CD4-positive, alpha-beta T cell treated with Interferon gamma for 1 hour (primary cell): ENCODE measurements at places on chromosomes 5 and 9.

GRCh38 chr9:135567311-135567710 lies 5.8 kb downstream of the PAEP start:
- no peak for DNase-seq

DNA sequence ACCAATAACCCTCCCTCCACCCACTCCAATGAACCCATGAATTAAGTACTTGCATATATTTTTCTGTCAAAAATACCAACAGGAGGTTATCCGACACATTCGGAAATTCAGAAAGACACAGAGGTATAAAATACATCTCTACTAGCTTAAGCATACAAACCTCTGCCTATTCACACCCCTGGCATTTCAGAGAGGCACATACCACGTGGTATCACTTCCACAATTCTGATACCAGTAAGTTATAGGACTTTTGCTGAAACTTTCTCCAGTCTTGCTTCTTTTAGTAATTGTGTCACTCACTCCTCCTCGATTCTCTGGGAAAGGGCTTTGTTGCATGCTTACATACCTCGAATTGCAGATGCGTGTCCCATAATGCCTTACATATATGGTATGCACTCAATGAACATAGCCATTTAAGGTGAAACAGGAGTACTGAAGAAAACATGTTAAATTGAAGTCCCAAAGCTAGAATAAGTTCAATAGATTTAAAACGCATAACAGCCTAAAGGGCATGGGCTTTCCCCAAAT lies 58.1 kb downstream of the TLE1 start:
- no peak for DNase-seq

DNA sequence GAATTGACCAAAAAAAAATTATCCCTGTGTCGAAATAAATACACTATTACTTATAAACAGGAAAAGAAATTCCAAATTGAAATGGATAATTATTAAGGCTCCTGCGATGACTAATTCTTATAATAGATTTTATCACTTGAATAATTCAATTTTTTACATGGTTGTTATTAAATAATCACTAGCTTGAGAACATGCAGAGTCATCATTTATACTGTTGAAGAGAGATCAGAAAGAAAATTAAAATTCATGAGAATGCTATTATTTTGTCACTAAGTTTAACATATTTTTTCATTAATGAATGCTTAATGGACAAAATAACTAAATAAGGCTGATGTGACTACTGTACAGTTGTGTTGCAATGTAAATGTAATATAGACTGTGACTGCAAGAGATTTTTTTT lies 1011.3 kb upstream of the C9orf72 start:
- no peak for DNase-seq

DNA sequence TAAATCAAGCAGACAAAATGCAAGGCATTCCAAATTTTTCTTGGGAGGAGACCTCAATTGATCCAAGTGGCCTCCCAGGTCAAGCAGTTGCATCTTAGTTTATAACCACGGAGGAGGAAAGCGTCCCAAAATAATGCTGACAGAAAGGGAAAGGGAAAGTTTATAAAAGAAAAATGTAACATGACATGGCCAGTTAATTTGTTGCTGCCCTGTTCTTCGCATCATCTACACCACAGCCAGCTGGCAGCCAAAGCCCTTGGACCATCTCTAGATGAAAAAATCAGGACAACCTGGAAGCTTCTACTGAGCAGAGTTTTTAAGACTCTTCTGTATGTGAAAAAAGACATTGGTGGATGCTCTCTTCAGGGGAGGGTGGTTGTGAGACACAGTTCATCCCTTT lies 128.8 kb upstream of the FBXL7 start:
- no peak for DNase-seq

- no peak for DNase-seq
These were observed 857 bp downstream of the ADAM19 start for GRCh38 chr5:157574456-157575380.

GRCh38 chr9:133592731-133593409 lies 16.3 kb downstream of the FAM163B start:
- no peak for DNase-seq

GRCh38 chr5:10457682-10458574 lies 16.2 kb downstream of the ROPN1L start:
- no peak for DNase-seq

- no peak for DNase-seq
These were observed 54.5 kb upstream of the CTNNA1 start for GRCh38 chr5:138698713-138699112.

DNA sequence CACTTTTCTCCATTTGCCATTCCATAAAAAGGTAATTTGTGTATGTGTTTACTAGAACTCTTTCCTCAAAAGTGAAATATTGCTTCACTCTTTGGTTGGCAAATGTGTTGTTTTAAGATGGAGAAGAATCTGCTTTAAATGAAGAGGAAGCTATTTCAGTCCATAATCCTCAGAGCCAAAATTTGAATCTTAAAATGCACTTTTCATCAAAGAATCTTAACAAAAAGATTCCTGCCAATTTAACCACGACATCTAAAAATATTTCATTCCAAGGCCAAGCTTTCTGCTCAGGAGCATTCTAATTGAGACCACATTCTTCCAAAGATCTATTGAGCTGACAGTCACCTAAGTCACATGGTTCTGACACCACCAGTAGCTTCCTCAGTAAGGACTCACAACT lies 7.5 kb downstream of the GABRB2 start:
- no peak for DNase-seq

- no peak for DNase-seq
These were observed 204.9 kb upstream of the TRPM3 start for GRCh38 chr9:71326360-71326759.

DNA sequence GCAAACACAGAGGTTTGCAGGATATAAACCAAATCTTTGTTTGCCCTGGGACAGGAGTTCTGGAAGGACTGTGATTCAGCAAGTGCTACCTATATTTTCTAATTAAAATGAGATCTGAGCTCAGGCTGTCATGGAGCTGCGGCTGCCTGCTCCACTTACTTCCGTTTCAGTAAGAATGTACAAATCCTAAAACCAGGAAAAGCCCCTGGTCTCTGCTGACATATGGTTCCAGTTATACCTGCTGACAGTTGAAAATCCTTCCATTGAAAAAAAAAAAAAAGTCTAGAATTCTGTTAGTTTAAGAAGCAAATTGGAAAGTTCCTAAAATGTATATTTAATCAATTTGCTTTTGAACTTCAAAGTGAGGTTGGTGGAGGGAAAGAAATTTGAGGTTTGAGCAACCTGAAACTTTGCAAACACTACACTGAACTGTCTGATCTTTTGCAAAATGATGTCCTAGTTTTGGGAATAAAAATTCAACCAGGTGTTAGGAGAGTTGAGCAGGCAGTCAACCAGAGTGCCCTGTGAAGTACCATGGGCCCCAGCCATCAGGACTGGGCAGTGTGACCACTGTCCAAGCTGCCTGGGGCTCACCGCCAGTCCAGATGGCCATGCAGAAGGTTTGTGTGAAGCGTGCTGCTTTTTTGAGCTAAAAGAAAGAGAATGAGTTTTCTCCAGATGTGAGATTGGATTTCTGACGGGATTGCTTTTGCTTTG lies 50.6 kb downstream of the SHB start:
- DNase-seq = no peak
